ENCODE measurements at places on chromosomes 2 and 18. TPM values are rescaled to one million over a fixed set of nuclear protein-coding genes. Genes with fewer than 3 reads are reported as not detected.

DNA sequence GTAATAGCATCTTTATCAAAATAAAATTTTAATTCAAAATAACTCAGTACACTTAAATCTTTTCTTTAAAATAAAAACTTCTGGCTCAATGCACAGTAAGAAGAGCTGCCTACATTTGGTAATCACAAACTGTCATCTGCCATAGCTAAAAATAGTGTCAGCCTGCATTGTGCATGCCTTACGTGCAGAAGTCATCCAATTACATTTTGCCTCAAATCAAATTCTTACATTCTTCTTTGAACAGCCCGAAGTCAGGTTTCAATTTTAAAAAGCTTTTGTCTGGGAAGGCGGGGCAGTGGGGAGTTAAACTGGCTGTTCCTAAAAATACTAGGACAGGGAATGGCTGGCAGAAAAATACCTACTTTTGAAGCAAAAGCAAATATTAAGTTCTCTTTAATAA, 51.1 kb downstream of the RTN4 start:
- H3K36me3 ChIP-seq, result no peaks in the 10 kb centered on the region
- peaks cover 80% of the 10 kb centered on the region for H3K4me1 ChIP-seq
- H3K27me3 ChIP-seq, result no peaks in the 10 kb centered on the region
- H3K4me3 ChIP-seq, result peak overlapping the region; percentile 50
- peak overlapping the region; percentile 54 for H3K27ac ChIP-seq

DNA sequence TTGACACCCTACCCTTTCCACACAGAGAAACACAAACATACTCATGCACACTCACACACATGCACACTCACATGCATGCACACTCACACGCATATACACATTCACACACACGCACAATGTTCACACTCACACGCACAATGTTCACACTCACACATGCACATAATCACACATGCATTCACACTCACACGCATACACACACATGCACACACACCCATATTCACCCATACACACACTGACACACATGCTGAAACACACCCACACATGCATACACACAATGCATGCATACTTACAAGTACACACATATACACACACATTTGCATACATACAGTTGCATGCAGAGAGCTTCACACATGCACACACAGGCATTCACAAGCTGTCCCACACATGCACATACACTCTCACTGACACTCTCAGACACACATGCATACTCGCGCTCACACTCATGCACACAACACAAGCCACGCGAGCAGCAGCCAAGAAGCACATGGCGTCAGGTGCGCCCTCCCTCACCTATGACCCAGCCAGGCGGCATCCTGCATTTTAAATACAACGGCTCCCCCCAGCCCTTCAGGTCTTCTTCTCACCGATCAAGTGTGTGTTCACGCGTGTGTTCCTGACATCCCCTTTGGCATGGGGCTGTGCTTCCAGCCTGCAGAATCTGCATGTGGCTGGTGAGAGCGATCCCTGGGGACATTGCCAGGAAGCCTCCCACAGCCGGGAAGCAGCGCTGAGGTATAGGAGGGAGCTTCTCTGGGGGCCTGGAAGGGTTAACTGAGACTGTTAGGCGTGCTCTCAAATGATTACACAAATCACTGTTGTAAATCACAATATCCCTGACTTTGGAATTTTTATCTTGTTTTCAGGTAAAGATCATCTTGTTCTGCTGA, 195.1 kb downstream of the RTP5 start:
- H3K4me1 ChIP-seq, result peaks cover 10% of the 10 kb centered on the region
- no peak for DNase-seq
- no peaks in the 10 kb centered on the region for H3K36me3 ChIP-seq
- no peak overlapping the region for H3K27ac ChIP-seq
- no peaks in the 10 kb centered on the region for H3K27me3 ChIP-seq

GRCh38 chr2:181904022-181904632, 12.6 kb downstream of the ITPRID2 start:
- peak; percentile 44 for DNase-seq
- no peak overlapping the region for H3K27ac ChIP-seq
- H3K4me1 ChIP-seq, result no peaks in the 10 kb centered on the region
- H3K36me3 ChIP-seq, result peaks cover 54% of the 10 kb centered on the region
- H3K27me3 ChIP-seq, result no peaks in the 10 kb centered on the region
- H3K4me3 ChIP-seq, result no peak overlapping the region

GRCh38 chr2:197248623-197249022, 62.0 kb downstream of the ANKRD44 start:
- no peaks in the 10 kb centered on the region for H3K27me3 ChIP-seq
- H3K27ac ChIP-seq, result no peak overlapping the region
- DNase-seq, result no peak
- no peaks in the 10 kb centered on the region for H3K36me3 ChIP-seq
- peaks cover 12% of the 10 kb centered on the region for H3K4me1 ChIP-seq

GRCh38 chr2:8659092-8659734, 22.6 kb upstream of the ID2 start:
- H3K27me3 ChIP-seq, result no peaks in the 10 kb centered on the region
- no peak overlapping the region for H3K27ac ChIP-seq
- H3K36me3 ChIP-seq, result no peaks in the 10 kb centered on the region
- no peak overlapping the region for H3K4me3 ChIP-seq
- DNase-seq, result no peak

DNA sequence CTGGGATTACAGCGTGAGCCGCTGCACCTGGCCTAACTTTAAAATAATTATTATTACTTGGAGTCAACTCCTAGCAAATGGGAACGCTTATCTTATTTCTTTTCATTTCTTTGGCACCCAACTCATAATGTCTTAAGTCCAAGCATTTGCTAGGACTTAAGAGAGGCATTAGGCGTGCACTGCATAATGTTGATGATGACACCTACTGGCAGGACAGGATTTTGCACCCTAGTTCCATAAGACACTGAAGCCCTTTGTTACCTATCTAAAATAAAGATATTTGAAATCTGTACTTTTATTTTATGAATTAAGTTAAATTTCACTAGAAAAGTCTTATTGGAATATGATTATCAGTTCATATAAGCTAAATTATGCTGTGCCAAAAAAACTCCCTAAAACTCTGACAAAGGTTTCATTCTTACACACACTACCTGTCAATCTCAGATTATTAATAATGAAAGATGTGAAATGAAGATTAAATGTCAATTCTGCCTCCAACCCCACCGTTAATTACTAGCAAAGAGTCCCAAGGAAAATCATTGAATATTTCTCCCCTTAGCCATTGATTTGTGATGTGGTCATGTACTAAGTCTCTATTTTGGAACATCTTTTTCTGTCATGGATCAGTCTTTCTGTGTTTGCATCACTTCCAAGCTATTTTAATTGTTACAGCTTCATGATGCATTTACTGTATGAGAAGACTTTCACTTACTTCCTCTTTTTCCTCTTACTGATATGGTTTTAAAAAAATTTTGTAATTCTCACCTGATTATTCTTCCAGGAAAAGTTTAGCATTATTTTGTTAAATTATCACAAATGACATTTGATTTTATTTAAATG, 12.7 kb upstream of the CDH2 start:
- H3K4me1 ChIP-seq, result no peaks in the 10 kb centered on the region
- H3K36me3 ChIP-seq, result no peaks in the 10 kb centered on the region
- DNase-seq, result peak; percentile 83
- no peaks in the 10 kb centered on the region for H3K27me3 ChIP-seq
- H3K27ac ChIP-seq, result no peak overlapping the region
- H3K4me3 ChIP-seq, result no peak overlapping the region

DNA sequence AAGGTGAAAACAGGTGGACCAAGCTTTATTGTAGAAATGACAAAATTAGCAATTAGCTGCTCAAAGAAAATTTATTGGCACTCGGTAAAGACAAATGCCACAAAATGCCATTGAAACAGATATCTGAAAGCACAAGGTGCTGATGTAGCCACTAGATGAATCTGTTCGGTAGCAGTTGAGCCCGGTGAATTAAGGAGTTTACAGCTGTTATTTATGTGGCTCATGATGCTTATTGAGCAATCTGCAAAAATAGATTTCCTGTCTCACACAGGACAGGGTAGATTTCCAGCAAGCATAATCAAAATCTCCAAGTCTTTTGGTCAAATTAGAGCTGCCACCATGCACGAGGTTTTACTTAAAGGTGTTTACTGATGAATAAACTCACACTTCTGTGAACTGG, 182.2 kb downstream of the PPP1R1C start:
- no peak for DNase-seq
- H3K36me3 ChIP-seq, result no peaks in the 10 kb centered on the region
- H3K4me1 ChIP-seq, result 0 out of 2 replicates have a peak, but pooled peaks cover 3% of the 10 kb centered on the region

DNA sequence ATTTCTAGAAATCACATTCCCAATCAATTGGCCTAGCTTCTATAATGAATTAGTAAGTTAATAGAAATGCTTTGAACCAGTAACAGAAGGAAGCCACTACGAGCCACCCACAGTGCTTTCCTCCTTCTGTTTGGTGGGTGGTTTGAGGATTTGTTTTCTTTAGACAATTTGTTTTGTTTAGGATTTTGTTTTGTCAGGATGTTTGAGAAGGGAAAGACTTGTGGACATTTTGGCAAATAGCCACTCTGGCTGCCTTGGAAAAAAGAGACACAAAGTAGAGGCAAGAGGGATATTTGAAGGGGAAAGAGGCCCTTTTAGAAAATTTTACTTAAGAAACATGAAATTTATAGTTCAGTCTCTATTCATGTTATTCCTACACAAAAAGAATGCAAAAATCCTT, 47.7 kb downstream of the TANK start:
- peaks cover 44% of the 10 kb centered on the region for H3K36me3 ChIP-seq
- H3K27me3 ChIP-seq, result no peaks in the 10 kb centered on the region
- H3K4me3 ChIP-seq, result no peak overlapping the region
- peak; percentile 4 for DNase-seq
- H3K4me1 ChIP-seq, result peaks cover 27% of the 10 kb centered on the region

- DNase-seq, result no peak
- peaks cover 27% of the 10 kb centered on the region for H3K4me1 ChIP-seq
- no peaks in the 10 kb centered on the region for H3K36me3 ChIP-seq
- H3K4me3 ChIP-seq, result no peak overlapping the region
Observed at GRCh38 chr2:176415937-176416499, 146.8 kb downstream of the MTX2 start.

GRCh38 chr2:47277187-47277586, 122.1 kb upstream of the STPG4 start:
- H3K4me3 ChIP-seq, result no peak overlapping the region
- no peaks in the 10 kb centered on the region for H3K27me3 ChIP-seq
- DNase-seq, result no peak
- no peak overlapping the region for H3K27ac ChIP-seq
- H3K4me1 ChIP-seq, result peaks cover 11% of the 10 kb centered on the region

DNA sequence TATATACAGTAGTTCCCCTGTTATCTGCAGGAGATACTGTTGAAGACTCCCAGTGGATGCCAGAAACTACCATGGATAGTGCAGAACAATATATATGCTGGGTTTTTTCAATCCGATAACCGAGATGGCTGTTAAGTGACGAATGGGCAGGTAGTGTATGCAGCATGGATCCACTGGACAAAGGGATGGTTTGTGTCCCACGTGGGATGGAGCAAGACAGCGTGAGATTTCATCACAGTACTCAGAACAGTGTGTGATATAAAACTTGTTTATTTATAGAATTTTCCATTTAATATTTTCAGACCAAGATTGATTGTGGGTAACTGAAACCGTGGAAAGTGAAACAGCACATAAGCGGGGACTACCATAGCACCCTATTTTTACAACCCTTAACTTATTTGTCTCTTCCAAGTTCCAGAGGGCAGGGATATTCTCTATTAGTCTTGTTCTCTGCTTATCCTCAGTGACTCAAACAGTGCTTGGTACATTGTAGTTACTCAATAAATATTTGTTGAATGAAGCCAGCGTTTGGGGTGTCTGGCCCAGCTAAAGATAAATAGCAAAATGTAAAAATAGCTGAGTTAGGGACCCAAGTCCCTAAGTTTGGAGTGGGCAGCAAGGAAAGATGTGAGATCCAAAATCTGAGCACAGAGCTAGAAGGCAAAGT, 50.0 kb downstream of the RHBDD1 start:
- peak overlapping the region; percentile 50 for H3K27ac ChIP-seq
- H3K27me3 ChIP-seq, result no peaks in the 10 kb centered on the region
- peak; percentile 65 for DNase-seq
- peaks cover 45% of the 10 kb centered on the region for H3K4me1 ChIP-seq

DNA sequence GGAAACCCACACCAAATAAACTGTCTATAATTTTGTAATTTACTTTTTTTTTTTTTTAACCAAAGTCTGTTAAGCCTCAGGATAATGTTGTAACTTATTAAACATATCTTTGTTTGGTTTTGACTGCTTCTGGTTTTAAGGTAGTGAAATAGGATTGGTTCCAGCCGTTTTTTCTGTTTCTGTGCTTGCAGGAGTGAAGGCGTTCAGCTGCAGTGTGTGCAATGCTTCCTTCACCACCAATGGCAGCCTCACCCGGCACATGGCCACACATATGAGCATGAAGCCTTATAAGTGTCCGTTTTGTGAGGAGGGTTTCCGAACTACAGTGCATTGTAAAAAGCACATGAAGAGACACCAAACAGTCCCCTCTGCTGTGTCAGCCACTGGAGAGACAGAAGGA, 93.1 kb downstream of the ZNF236 start:
- H3K4me3 ChIP-seq, result no peak overlapping the region
- H3K27me3 ChIP-seq, result no peaks in the 10 kb centered on the region
- no peak for DNase-seq

DNA sequence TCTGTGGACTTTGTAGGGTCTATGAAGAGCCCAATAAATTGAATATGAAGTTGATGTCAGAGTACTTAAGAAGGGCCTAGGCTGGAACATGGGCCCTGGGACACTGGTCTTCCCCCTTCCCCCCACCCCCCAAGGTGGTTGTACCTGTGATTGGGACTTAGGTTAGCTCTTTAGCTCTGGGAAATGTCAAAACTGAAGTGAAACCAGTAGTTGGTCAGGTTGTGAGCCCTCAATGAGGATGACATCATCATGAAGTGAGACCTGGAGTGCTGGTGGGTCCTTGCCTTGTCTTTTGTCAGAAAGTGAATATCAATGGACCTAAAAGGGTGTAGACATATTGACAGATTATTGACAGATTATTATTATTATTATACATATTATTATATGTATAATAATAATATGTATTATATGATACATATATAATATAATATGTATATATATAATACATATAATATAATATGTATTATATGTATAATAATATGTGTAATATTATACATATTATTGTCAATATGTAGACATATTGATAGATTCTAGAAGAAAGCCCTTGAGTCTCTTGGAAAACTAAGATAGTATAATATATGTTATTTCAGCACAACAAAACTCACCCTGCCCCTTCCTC, 5.4 kb downstream of the MARS2 start:
- DNase-seq, result no peak
- H3K27ac ChIP-seq, result no peak overlapping the region
- H3K36me3 ChIP-seq, result no peaks in the 10 kb centered on the region
- H3K4me1 ChIP-seq, result peaks cover 26% of the 10 kb centered on the region
- no peaks in the 10 kb centered on the region for H3K27me3 ChIP-seq

- H3K4me3 ChIP-seq, result no peak overlapping the region
- no peaks in the 10 kb centered on the region for H3K27me3 ChIP-seq
- H3K27ac ChIP-seq, result no peak overlapping the region
- no peaks in the 10 kb centered on the region for H3K36me3 ChIP-seq
- DNase-seq, result no peak
- no peaks in the 10 kb centered on the region for H3K4me1 ChIP-seq
Observed at GRCh38 chr2:123438251-123438650, 586.8 kb upstream of the CNTNAP5 start.

- DNase-seq, result peak; percentile 80
- H3K36me3 ChIP-seq, result no peaks in the 10 kb centered on the region
- H3K27me3 ChIP-seq, result no peaks in the 10 kb centered on the region
Observed at GRCh38 chr2:12330916-12331315, 385.8 kb upstream of the TRIB2 start.

Gene SMIM21
- not detected for polyA plus RNA-seq

Gene BMP10
- not detected for polyA plus RNA-seq

Gene CIDEA
- polyA plus RNA-seq, result not detected

Gene IL36A
- polyA plus RNA-seq, result not detected

Gene BCL11A
- polyA plus RNA-seq, result 8.9 TPM

Gene EPHA4
- 24.4 TPM for polyA plus RNA-seq

Gene RUFY4
- not detected for polyA plus RNA-seq

Gene SERPINB12
- not detected for polyA plus RNA-seq
